ENCODE measurements at places on chromosomes 7 and 10.

DNA sequence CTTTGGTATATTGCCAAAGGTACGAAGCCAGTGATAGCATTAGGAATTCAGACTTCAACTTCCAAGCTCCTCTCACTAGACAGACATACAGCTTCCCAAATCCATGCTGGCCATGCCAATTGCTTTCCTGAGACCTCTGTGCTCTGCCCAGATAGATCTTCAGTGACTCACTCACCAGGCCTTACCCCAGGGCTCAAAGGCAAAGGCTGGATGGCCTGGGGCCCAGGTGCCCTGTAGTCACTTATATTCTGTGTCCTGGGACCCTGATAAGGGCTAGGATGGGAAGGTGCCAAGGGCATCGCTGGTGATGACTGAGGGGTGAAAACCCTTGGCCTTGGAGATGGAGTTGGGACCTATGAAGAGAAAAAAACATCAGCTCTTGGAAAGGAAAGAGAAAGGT, 27.7 kb downstream of the WNT8B start:
- DNase-seq, result no peak

DNA sequence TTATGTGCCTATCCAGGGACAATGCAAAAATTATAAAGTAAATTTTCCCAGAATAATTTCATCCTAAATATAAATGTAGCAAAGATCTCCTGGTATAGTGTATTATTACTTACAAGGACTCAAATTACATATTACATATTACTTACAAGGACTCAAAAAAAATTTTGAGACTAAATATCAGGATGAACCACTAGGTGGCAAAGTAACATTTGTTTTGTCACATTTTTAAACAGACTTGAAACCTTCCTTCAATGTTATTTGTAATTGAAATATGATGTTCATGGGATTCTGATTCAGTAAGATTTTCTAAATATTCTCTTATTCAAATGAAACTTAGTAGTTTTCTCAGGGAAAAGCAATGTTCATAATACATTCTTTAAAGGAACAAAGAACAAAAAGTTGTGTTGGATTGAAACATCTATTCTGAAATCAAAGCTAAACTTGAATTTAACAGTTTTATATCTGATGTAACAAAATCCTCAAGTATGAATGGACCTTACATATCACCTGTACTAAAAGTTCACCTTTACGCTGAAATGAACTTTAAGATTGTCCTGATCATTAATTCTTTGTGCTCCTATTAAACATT, 74.3 kb upstream of the GNAI1 start:
- DNase-seq, result peak; percentile 18

DNA sequence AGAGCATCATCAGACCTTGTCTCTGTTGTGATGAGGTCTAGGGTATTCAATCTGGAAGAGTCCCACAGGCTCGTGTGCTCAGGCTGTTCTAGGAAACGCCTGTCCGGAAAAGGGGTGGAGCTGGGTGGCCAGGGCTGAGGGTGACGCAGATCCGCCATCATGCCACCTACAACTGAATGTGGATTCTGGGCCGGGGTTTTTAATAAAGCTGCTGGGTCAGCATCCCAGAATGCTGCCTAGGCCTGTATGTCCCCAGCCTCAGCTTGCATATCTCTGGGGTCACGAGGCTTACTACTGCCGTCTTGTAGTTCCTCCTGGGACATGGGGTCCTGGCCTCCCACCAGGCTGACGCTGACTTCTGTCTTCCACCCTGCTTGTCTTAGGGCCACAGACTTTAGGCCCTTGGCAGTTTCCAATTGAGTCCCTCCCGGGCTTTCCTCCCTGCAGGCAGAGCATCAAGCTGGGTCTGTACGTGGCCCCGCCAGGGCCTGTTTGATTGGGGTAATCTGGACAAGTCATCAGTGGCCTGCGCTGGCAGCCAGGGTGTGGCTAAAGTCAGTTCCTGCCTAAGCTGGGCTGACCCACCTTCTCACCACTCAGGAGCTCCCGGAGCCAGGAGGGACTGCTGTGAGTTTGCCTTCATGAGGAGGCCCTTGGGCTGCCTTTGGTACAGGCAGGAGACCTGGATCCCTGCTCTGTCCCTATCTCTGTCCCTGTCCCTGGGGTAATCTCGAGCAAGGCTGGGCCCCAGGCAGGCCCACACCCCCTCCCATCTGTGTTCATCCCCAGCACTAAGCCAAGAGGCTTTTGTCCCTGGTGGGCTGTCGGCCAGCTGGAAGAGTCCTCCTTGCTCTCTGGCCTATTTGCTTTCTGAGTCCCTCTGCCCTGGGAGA, 79.9 kb downstream of the ZMIZ1 start:
- no peak for DNase-seq

DNA sequence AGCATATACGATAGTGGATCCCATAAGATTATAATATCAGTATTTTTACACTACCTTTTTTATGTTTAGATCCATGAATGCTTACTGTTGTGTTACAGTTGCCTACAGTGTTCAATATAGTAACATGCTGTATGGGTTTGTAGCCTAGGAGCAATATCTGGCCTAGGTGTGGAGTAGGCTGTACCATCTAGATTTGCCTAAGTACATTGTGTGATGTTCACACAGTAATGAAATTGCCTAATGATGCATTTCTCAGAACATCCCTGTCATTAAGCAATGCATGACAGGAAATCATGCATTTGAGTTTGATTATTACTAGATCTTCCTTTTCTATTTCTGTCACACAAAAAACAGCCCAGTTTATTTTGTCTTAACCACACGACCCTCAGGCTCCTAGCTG, 14.5 kb downstream of the CBX3 start:
- DNase-seq, result no peak

DNA sequence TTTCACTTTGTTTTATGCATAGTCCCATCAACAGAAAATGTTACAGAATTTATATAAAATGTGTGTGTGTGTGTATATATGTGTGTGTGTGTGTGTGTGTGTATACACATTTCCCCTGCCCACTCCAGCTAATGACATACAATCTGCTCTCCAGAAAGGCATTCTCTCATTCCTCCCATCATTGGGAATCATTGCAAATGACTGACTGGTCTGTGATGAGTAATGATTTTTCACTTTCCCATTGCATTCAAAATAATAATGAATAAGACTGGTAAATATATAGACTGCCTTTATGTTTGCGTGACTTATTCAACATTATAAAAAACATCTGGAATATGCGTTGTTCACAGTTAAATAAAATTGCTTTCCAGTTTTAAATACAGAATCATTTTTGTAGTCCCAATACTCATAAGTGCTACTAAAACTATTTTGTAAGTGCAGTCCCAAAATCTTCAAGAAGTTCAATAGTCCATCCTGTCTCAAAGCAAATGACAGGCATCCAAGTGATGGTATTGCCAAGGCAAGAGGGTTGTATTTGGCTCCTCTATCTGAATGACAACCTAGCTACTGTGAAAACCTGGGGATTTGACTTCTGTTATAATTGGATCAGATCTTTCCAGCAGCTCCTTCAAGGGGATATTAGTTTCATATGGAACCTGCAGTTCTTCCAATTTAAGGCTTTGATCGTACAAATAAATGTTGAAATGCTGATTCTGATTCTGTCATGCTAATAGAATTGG, 150.9 kb downstream of the POLR1F start:
- DNase-seq, result no peak

DNA sequence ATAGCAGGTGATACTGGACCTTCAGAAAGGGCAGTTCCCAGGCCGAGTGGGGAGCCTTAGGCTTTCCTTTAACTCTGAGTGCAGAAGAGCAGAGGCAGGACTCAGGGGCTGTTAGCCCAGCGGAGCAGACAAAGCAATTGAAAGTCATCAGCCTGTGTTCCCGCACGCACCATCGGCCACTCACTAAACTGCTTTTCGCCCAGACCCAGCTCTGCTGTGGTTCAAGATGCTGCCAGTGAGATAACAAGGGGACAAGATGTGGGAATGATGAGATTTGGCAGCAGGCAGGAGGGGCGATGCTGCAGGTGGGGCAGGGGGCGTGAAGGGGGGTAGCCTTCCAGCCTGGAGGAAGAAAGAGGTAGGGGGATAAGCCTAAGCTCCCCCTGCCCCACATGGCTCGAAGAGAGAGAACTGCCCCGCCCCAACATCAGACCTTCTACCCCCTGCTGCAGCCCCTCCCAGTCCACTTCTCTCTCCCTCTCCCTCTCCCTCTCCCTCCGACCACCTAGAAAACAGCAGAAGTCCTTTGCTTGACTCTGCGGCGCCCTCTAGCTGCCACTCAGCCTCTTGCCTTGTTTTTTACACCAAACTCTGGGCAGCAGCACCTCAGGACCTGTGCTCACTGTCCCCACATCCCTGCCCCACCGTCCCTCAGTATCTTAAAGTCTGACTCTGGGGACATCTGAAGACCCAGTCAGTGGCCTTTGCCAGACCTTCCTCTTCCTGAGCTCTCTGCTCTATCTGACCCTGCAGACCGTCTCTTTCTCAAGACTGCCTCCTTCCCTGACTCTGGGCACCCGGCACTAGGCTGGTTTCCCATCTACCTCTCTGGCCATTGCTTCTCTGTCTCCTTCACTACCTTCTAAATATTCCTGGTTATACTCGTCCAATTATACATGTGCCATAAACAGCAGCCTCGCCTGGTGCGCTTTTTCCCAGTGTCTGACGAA, 110.5 kb downstream of the C10orf105 start:
- DNase-seq, result peak; percentile 72

DNA sequence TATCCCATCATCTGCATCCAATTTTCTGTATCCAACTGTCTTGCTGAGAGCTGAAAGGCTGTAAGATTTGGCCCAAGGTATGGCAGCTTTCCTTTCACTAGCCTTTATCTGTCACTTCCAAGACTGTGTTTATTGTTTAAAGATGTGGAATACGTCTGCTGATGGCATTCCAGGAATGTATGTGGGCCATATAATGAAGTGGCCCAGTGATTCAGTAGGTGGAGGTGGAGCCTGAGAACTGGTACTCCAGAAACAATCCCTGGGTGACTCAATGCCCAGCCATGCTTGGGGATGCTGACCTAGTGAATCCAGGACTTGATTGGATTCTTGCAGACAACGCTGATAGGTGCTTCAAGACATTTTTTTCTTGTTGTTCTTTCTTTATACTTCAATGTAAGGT, 13.5 kb downstream of the NEUROD6 start:
- no peak for DNase-seq

DNA sequence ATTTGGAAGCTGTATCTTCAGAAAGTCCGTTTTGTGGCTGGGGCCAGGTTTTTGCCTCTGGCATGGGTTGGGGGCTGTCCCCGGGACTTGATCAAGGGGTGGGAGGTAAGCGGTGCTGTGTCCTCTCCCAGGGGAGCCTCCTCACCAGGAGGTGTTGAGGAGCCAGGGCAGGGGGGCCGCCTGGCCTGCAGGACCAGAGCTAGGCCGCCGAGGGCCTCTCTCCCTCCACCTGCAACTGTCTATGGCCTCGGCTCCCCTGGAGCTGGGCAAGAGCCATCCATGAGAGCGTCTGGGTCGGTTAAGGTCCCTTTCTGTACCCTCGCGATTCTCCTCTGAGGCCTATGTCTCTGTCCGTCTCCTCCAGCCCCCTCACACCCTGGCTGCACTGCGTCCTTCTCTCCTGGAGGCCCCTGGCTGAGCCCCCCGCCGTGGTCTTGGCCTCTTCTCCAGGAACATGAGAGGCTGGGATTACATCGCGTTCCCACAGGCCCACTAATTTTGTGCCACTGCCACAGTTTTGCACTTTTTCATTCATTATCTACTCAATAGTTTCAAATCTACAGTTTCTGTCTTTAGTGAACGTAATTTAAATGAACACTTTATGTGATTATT, 20.6 kb downstream of the CALML5 start:
- DNase-seq, result no peak

DNA sequence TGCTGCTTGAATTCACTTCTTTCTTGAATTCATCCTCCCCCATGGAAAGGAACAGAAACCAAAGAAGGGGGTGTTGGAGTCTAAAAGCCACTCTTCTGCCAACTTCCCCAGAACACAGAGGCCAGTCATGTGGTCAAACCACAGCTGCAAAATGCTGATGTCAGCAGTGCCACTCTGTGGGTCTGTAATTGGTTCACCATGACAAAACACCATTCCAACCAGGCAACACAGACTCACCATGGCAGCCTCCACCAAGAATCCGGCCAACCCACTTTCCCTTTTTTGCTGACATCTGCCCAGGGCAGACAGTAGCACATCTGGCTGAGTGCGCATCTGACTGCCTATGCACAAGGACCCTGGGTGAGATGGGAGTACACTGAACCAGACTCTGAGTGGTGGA, 16.8 kb downstream of the OSBPL3 start:
- no peak for DNase-seq

GRCh38 chr7:28570113-28570969, 158.0 kb downstream of the CREB5 start:
- no peak for DNase-seq

DNA sequence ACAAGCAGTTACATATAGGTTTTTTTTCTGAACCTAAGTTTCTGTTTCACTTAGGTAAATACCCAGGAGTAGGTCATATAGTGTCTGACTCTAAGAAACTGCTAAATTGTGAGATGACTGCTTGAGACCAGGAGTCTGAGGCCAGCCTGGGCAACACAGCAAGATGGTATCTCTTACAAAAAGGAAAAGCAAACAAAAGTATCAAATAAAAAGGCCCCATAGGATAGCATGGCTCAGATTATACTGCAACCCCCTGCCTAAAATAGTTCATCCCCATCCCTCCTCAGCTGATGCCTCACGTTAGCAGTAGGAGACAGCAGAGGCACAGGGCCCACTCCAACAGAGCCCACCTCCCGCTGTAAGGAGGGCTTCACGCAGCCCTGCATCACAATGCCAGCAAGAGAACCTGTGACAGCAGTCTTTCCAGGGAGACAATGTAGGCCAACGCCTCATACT, 90.3 kb downstream of the SRPK2 start:
- no peak for DNase-seq
